Osteocyte (in vitro differentiated cells): ENCODE measurements at places on chromosomes 12 and 14. TPM values are rescaled to one million over a fixed set of nuclear protein-coding genes. Genes with fewer than 3 reads are reported as not detected.

PXMP2 gene
- 25.6 and 28.1 TPM in 2 replicates for total RNA-seq

PLCZ1 gene
- not detected in 2 replicates for total RNA-seq

- no peak overlapping the region for H3K27ac ChIP-seq
- no peaks in the 10 kb centered on the region for H3K4me1 ChIP-seq
- no peaks in the 10 kb centered on the region for H3K27me3 ChIP-seq
- H3K4me3 ChIP-seq, result no peak overlapping the region
Observed at GRCh38 chr12:103269946-103270345, 225.8 kb downstream of the C12orf42 start.

DNA sequence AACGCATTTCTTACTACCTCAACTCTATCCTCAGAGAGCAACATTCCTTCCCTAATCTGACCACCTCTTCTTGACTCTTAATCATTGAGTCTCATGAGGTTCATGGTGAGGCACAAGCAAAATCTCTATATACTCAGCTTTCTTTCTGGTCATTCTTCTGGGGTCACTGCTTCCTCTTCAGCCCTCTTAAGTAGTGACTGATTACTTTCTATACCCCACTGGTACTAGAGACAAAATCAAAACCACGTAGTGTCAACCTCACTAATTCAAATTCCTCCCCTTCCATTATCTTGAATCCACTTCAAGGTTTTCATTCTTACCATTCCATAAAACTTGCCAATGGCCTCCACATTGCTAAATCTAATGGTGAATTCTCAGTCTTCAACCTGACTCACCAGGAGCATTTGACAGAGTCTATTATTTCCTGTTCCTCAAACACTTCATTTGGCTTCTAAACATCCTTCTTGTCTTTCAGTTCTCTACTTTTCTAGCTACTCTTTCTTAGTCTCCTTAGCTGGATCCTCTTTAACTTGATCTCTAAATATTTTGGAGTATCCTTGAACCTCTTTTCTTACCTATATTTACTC lies 6.8 kb downstream of the WDHD1 start:
- peaks cover 1% of the 10 kb centered on the region for H3K36me3 ChIP-seq
- H3K4me1 ChIP-seq, result no peaks in the 10 kb centered on the region
- no peaks in the 10 kb centered on the region for H3K27me3 ChIP-seq
- H3K4me3 ChIP-seq, result no peak overlapping the region

DNA sequence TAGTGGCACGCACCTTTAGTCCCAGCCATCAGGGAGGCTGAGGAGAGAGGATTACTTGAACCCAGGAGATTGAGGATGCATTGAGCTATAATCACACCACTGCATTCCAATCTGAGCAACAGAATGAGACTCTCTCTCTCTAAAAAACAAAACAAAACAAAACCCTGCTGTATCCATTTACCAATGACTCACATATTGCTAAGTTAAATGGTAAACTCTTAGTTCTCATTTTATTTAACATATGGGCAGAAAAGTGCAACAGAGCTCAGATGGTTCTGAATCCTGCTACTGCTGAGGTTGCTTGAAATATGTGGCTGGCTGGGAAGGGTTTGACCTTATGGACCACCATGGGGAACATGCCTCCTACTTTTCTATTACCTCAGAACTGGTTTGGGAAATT lies 33.7 kb upstream of the CCNT1 start:
- peaks cover 14% of the 10 kb centered on the region for H3K27me3 ChIP-seq
- H3K4me3 ChIP-seq, result no peak overlapping the region
- DNase-seq, result no peak
- H3K4me1 ChIP-seq, result peaks cover 7% of the 10 kb centered on the region
- H3K36me3 ChIP-seq, result no peaks in the 10 kb centered on the region

GRCh38 chr14:39827901-39828655 lies 395.8 kb upstream of the FBXO33 start:
- H3K4me3 ChIP-seq, result no peak overlapping the region
- H3K27ac ChIP-seq, result no peak overlapping the region
- H3K4me1 ChIP-seq, result no peaks in the 10 kb centered on the region
- no peak for DNase-seq

DNA sequence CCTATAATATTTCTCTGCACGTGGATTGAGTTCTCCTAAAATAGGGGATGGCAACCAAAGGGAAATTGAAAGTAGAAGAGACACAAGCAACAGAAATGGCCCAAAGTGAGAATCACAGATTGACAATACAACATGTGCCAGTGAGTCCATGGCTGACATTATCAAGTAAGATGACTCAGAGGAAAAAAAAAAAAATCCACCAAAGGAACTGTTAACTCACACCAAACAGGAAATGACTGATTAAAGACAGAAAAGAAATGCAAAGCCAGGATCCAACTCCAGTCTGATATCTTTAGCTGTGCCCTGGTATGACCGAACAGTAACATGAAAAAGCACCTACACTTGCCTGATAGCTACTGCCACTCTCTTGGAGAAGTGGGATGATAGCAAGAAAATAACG lies 485.0 kb downstream of the PRKD1 start:
- H3K36me3 ChIP-seq, result no peaks in the 10 kb centered on the region
- H3K27me3 ChIP-seq, result no peaks in the 10 kb centered on the region
- DNase-seq, result no peak
- no peak overlapping the region for H3K27ac ChIP-seq
- H3K4me3 ChIP-seq, result no peak overlapping the region

DNA sequence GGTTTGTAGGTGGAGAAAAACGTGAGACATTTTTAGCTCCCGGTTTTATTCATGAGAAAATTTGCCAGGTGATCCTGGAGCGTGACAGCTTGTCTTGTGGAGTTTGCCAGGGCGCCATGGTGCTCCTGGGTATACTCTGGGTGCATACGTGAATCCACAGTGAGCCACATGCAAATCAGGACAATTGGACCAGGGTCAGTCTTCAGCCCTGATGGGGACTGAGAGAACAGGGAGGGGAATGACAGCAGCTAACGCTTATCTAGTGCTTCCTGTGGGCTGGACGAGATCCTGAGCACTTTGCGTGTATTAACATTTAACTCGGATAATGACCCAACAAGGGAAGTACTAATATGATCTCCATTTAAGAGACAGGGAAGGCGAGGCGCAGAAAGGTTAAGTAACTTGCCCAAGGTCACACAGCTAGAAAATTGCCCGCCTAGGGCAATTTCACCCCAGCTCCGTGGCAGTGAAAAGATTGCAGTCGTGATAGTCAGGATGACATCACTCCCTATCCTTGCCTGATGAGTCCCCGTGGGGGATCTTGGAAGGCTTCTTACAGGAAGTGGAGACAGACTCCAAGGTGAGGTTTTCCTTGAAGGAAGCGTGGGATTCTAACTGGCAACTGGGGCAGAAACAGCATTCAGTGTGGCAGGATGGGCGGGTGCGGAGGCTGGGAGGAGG lies 118.4 kb upstream of the NCOR2 start:
- H3K27ac ChIP-seq, result peak overlapping the region; percentile 93
- no peaks in the 10 kb centered on the region for H3K36me3 ChIP-seq
- peak overlapping the region; percentile 59 for H3K4me3 ChIP-seq

GRCh38 chr14:97978341-97978740 lies 1181.2 kb downstream of the VRK1 start:
- H3K27ac ChIP-seq, result no peak overlapping the region
- DNase-seq, result no peak
- H3K27me3 ChIP-seq, result no peaks in the 10 kb centered on the region
- no peak overlapping the region for H3K4me3 ChIP-seq

GRCh38 chr12:63068857-63069442 lies 82.1 kb downstream of the AVPR1A start:
- H3K36me3 ChIP-seq, result no peaks in the 10 kb centered on the region
- peaks cover 21% of the 10 kb centered on the region for H3K4me1 ChIP-seq
- DNase-seq, result no peak
- H3K27me3 ChIP-seq, result no peaks in the 10 kb centered on the region
